ENCODE measurements at places on chromosomes 5 and 9. TPM values are rescaled to one million over a fixed set of nuclear protein-coding genes. Genes with fewer than 3 reads are reported as not detected.

Gene IFNA8
- not detected for total RNA-seq

Gene CTXN3
- not detected for total RNA-seq

Gene IL11RA
- 26.6 TPM for total RNA-seq

Gene DDX4
- not detected for total RNA-seq

Gene ARSK
- 15.0 TPM for total RNA-seq

Gene FOXD4L6
- 0.17 TPM for total RNA-seq

Gene PRRC2B
- total RNA-seq, result 117 TPM

Gene TTC39B
- total RNA-seq, result 19.8 TPM

Gene SLC6A19
- total RNA-seq, result not detected

Gene PPIC
- 77.2 TPM for total RNA-seq

Gene OR1Q1
- total RNA-seq, result not detected

Gene FUBP3
- total RNA-seq, result 46.2 TPM

Gene ARL14EPL
- total RNA-seq, result not detected

Gene EIF4E1B
- total RNA-seq, result not detected

Gene CCDC192
- not detected for total RNA-seq

Gene ACTBL2
- 0.03 TPM for total RNA-seq

Gene SERF1A
- 1.6 TPM for total RNA-seq

Gene MYOZ3
- total RNA-seq, result 2.3 TPM

Gene CDKN2AIPNL
- total RNA-seq, result 19.4 TPM

Gene KIAA0825
- total RNA-seq, result 3.8 TPM

Gene SLC38A9
- total RNA-seq, result 24.6 TPM

Gene RGMB
- total RNA-seq, result 132 TPM

Gene PCDHB8
- 0.26 TPM for total RNA-seq

Gene ANKRD31
- total RNA-seq, result under 0.01 TPM

Gene PCDHAC1
- total RNA-seq, result 0.07 TPM

Gene SAXO1
- under 0.01 TPM for total RNA-seq

Gene PLPPR1
- not detected for total RNA-seq

Measured in smooth muscle cell of the pulmonary artery (primary cell).